A549 treated with RU486 at 1 μM for 4 hours (cell line): ENCODE measurements at places on chromosomes 16 and 17. TPM values are rescaled to one million over a fixed set of nuclear protein-coding genes. Genes with fewer than 3 reads are reported as not detected.

Gene CALB2
- total RNA-seq = 6.7 to 9.8 TPM (median 7.3 TPM) in 5 replicates

Gene MRC2
- total RNA-seq = 35.6 to 64.2 TPM (median 46.2 TPM) in 5 replicates

Gene HOXB1
- total RNA-seq = not detected in 5 replicates

Gene MYO15A
- total RNA-seq = 0.30 to 0.63 TPM (median 0.42 TPM) in 5 replicates

Gene ST6GALNAC2
- 0.28 to 0.70 TPM (median 0.33 TPM) in 4 of 5 replicates, not detected in the other for total RNA-seq

Gene KRTAP4-9
- total RNA-seq = not detected in 5 replicates

Gene CACNG1
- total RNA-seq = 0.10 to 0.21 TPM (median 0.13 TPM) in 4 of 5 replicates, not detected in the other

Gene FOXC2
- total RNA-seq = 2.1 to 3.4 TPM (median 2.9 TPM) in 5 replicates

Gene HS3ST3B1
- 0.18 to 0.49 TPM (median 0.37 TPM) in 5 replicates for total RNA-seq

Gene GDPD1
- total RNA-seq = 0.47 to 1.0 TPM (median 0.83 TPM) in 5 replicates
